Keratinocyte (primary cell): ENCODE measurements at places on chromosomes 5 and 9. TPM values are rescaled to one million over a fixed set of nuclear protein-coding genes. Genes with fewer than 3 reads are reported as not detected.

The PCDHB6 gene
- polyA plus RNA-seq: 0.03 to 0.08 TPM (median 0.05 TPM) in 3 replicates

DNA sequence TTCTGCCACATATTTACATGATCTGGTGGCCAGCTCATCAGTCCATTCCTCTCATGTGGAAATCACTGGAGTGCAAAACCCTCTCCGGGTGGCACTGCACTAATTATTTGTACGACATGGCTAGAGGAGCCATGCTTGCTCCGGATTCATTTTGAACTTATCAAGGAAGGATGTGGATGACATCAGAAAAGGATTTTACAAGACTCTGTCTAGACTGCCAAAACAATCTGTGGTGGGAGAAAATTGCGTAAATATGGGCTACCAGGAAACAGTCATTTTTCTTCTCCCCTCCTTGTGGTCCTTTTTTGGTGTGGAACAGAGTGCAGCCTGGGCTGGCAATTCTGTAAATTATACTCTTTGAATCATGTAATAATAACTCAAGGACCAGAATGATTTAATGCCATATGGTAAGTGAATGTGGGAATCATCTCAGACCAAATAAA is 123.4 kb upstream of the IFNE start:
- no peak for DNase-seq

DNA sequence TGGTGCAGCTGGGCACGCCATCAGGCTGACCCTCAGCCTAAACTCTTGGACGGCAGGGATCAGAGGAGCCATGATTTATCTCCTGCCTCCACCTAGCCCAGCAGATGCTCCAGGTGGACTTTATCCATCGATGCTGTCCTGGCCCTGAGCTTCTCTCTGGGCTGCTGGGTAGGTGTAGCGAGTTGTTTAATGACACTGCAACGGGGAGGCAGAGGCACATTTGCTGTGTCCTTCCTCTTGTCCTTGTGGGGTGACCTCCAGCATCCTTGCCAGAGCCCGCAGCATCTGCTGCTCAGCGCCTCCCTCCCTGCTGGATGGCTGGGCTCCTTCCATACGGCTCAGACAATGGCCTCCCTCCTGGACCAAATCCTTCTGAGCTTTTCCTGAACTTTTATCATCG is 103.1 kb upstream of the IRX4 start:
- DNase-seq: no peak

GRCh38 chr5:77828445-77828844 is 52.3 kb upstream of the TBCA start:
- no peak for DNase-seq

GRCh38 chr9:102474357-102474756 is 520.8 kb upstream of the CYLC2 start:
- DNase-seq: no peak

DNA sequence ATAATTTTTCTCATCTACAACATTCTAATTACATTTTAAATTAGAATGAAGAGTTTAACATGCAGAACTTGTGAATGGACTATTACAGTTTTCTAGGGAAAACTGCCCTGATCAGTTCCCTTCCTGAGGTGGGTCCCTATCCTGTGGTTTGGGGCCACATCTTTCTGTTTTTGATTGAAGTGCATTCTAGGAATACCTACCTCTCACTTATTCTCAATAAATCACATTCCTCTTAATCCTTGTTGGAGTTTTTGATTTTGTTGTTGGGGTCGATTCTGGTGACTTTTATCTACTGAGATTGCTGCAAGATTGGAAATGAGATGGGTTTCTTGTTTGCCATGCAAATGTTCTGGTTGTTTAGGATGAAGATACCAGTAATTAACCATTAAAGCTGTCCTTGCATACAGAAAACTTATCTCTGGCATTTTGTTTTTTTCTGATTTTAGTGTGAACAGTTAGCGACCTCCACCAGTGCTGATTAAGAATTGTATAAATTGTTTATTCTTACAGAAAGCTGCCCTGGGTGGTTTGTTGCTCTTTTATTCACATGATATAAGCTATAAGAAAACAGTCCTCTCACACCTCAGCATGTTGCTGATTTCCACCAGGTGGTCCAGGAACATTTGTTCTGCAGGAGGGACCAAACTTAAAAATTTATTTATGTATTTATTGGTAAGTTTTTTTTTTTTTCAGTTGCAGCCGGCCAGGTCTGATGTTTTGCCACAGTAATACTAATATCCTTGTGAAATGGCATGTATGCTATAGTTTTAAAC is 269.9 kb downstream of the FANCC start:
- DNase-seq: no peak

- no peak for DNase-seq
These were observed 97.0 kb upstream of the ANKRD55 start for GRCh38 chr5:56330167-56330566.

The PCA3 gene
- polyA plus RNA-seq: not detected in 3 replicates

The LCP2 gene
- polyA plus RNA-seq: not detected in 3 replicates

The SPINK5 gene
- 16.6 to 29.2 TPM (median 22.6 TPM) in 3 replicates for polyA plus RNA-seq

The N4BP3 gene
- polyA plus RNA-seq: 1.0 to 1.9 TPM (median 1.3 TPM) in 3 replicates

GRCh38 chr5:133251296-133252132 is 199.7 kb downstream of the HSPA4 start:
- no peak for DNase-seq

- DNase-seq: no peak
These were observed 39.1 kb downstream of the NIPBL start for GRCh38 chr5:36915653-36916052.

- DNase-seq: no peak
These were observed 278.6 kb downstream of the RFX3 start for GRCh38 chr9:3247211-3247610.

The TMEM174 gene
- not detected in 3 replicates for polyA plus RNA-seq

The DRD1 gene
- polyA plus RNA-seq: 0.01 TPM in 1 of 3 replicates, not detected in the others

The PCDHA5 gene
- 0.01 TPM in 1 of 3 replicates, not detected in the others for polyA plus RNA-seq

The KCNV2 gene
- polyA plus RNA-seq: not detected in 3 replicates

DNA sequence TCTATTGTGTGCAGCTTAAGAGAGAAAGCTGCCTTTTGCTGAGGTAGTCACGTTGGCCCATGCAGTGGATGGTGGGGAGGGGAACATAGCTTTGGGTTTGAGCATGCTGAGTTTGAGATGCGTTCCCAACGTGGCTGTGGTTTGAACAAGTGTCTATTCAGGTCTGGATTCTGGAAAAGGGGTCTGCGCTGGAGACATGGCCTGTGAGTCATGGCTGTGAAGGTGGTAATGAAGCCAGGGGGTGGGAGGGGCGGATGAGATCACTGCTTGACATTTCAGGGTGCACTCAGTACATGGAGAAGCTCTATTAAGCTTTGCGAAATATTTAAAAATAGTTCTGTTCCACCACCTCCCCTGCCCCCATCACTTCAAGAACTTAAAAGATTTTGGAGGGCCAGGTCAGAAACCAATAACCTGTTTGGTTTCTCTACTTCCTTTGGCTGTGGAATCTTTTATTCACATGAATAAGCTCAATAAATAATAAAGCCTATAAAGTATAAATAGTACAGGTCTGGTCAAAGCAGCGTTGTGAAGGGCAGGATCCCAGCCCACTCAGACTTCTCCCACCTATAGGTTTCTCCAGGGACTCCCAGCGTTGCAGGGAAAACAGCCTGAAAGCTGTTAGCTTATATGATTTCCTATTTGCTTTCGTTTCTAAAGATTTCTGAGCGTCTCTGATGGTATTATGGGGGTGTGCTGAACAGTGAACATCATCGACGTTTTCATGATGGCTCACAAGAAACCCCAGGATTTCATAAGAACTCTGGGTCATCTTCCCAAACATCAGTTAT is 189.9 kb downstream of the NSG2 start:
- DNase-seq: no peak

The SLC46A2 gene
- not detected in 3 replicates for polyA plus RNA-seq

DNA sequence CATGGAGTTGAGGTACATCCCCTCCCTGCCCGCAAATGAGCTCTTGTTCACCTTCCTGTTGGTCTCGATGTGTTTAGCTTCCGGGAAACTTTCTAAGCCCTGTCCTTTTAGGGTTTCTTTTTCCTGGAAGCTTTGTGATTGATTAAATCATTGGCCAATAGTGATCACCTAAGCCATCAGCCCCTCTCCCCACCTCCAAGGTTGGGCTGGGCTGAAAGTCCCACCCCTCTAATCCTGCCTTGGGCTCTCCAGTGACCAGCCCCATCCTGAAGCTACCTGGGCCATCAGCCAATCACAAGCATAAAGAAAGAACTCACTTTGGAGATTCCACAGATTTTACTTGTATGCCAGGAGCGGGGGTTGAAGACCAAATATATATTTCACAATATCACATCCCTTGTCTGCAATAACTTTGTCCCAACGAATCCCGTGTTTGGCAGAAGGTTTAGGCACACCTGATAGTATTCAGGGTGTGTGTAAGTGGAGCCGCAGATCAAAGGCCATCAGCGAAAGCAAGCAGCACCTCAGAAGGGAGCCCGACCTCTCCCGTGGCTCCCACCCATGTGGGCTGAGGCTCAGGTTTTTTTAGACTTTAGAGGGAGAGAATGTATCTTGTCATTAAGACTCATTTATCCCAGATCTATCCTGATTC is 20.4 kb downstream of the ROPN1L start:
- DNase-seq: no peak

GRCh38 chr5:174720612-174721529 is 3.5 kb upstream of the MSX2 start:
- DNase-seq: no peak

DNA sequence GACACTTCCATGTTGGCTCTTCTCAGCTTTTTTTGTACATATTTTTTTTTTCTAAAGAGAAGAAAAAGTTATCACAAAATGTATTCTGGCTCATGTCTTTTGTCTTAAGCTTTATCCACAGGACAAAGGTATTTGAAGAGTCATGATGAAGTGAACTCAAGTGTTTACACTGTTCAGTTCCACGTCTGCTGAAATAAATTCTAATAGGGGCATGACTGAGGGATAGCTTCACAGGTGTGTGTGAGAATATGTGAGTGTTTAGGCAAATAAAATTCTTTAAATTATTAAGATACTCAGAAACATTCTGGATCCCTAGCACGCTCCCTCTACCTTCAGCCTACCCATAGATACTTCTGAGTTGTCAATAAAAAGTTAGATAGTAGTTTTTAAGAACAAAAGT is 59.8 kb downstream of the BAAT start:
- no peak for DNase-seq

DNA sequence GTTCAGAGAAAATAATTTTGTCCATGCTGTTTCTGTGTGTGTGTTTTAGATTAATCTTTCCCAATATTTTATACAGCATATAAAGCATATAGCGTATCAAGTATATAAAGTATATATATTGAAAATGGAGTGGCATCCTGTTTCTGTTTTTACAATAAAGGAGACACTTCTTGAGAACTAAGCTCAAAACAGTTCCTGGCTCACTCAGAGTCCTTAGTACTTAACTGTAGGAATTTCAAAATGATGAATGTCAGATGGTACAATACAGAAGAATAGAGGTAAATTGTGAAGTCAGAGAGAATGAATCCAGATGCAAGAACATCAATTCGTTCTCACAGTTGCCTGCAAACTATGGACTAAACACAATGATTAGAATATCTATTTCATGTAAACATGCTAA is 68.7 kb upstream of the TAS2R1 start:
- DNase-seq: no peak

GRCh38 chr5:1185038-1185627 is 16.3 kb upstream of the SLC6A19 start:
- DNase-seq: no peak

- no peak for DNase-seq
These were observed 140.9 kb upstream of the SPEF2 start for GRCh38 chr5:35476797-35477196.

The GABRA6 gene
- not detected in 3 replicates for polyA plus RNA-seq

The RAB3C gene
- polyA plus RNA-seq: not detected in 3 replicates
